ENCODE measurements at places on chromosomes 11 and 22.

DNA sequence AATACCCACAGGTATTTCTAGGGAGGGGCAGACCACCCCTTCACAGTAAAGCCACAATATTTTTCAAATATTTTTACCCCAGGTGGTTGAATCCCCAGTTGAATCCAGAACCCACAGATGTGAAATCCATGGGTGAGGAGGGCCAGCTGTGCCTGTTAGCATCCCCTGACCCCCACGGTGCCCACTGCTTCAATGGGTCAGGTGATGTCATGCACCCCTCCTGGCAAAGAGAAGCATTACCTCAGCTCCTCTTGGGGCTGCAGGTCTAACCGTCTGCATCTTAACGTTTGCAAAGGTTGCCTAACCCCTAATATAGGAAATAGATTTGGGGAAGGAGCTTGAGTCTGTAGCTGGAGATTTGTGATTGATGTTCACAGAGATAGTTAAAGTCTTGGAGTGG, 24.7 kb upstream of the IL17RA start:
- DNase-seq, result no peak

DNA sequence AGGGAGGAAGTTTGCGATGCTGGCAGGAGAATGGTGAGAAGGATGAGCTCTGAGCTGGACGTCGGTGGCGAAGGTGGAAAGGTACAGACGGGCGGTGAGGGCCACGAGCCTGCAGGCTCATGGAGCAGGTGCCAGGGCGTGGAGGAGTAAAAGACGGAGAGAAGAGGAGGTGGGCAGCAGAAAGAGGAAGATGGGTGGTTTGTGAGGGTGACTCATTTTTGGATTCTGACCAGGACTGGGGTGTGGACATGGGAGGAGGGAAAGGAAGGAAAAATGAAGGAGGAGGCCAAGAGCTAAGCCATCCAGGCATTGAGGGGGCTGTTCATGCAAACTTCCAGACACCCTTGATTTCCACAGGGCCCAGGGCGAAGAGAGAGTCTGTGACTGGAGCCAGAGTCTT, 3.5 kb downstream of the ZDHHC24 start:
- no peak for DNase-seq

DNA sequence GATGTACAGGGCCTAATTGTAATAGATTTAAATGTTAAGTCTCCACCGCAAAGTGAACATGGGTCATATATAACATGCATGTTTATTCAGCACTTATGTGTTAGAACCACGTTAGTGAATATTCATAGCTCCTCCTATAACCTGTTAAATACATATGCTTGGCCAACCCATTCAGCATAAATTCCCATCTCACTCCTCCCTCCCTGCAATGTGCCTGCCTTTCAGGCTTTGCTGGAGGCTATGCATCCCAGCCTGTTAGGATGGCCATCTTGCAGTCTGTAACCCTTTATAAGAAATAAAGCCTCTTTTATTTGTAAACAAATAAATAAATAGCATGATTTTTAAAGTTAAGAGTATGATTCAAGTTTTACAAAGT, 1.7 kb upstream of the OOSP4A start:
- DNase-seq, result no peak

DNA sequence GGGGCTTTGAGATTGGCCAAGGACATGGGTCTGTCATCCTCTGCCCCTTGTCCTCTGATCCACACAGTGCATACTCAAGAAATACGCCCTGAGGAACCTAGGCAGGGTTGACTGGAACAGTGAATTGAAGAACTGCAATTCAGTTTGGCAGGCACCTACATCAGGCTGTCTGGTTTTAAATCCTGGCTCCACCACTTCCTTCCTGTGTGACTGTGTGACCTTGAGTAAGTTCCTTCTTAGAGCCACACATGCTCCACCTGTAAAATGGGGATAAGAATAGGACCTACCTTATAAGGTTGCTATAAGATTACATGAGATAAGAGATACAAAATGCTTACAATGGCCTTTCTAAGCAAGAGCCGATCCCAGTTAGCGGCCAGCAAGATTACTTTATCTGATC, 15.8 kb upstream of the TCF20 start:
- DNase-seq, result no peak

DNA sequence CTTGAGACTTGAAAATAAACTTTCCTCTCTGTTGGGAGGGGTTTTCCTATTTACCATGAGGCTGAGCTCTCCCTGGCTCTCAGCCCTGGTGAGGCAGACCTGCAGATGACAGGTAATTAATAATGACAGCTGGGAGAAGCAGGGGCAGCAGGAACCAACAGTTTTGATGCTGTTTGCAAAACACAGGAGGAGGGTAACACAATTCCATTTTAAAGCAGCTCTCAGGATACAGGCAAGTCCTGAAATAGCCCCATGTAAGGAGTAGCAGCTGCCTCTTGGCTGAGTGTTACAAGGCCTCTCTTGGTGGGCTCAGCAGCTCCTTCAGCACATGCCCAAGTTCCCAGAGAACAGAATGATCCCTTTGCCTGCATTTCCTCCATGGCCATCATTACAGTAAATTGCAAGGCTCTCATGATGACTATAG, 13.3 kb downstream of the PARVA start:
- DNase-seq, result no peak

GRCh38 chr11:1371836-1372465, 17.8 kb upstream of the BRSK2 start:
- DNase-seq, result no peak

DNA sequence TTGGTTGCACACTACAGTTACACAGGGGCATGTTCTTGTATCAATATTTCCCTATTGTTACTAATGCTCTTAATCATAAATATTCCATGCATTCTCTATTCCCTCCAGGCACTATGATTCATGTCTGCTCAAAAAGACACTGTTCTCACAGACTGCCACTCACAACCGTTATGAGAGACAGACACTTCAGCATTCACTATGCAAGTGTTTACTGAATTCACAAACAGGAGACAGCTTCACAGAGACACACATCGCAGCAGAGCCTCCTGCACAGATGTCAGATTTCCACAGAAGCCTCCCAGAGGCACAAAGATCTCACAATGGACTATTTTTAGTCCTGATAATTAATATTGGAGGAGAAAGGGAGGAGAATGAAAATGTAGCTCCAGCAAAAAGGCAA, 930.4 kb downstream of the OPCML start:
- DNase-seq, result no peak

- no peak for DNase-seq
These were observed 541.9 kb upstream of the ANO5 start for GRCh38 chr11:21650961-21651360.

DNA sequence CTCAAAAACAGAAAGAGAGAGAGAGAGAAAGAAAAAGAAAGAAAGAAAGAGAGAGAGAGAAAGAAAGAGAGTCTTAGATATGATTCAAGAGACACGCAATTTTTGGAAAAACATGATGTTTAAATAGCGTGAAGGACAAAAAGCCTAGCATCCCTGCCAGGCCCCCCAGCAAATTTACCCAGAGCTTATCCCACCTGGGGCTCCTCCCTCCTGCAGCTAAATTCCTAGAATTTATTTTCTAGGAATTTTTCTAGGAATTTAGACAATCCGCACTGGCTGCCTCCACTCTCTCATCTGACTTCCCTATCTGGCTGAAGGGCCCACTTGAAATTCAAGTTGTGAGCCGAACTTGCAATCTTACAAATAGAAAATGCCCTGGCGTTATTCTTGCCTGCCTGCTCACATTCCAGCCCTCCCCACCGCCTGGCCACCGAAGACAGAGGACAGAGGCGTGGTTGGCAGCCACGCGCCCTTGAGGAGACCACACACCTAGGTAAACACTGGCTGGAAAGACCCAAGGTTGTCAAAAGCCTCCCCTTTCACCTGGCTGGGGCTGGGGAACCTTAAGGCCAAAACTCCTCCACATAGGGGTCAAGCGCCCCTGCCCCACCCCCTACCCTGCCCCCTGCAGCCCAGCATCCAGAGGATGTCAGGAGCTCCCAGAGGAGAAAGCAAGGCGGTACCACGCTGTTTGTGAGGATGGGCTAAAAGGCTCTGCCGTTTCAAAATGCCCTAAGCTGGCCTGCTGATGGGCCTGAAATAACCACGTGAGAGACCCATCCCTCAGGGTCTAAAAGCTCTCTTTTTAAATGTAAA, 42.2 kb downstream of the AHNAK start:
- DNase-seq, result no peak

DNA sequence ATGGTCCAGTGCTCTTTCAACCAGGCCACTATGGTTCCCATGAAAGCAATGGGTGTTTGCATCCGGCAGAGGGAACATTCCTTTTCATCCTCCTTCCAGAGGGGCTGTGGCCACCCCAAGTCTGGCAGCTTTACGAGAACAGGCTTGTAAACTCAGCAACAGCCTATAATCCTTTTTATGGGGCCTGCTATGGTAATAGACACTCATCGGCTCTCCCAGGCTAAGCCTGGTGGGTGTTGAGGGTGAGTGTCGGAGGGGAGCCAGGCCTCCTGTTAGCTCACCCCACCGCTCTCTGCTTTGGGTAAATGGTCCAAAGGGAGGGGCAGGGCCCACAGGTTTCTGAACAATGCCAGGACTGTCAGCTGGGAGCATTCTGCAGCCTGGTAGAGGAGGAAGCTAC, 111.6 kb upstream of the CD82 start:
- no peak for DNase-seq

GRCh38 chr11:133718238-133718637, 127.1 kb downstream of the SPATA19 start:
- DNase-seq, result no peak

DNA sequence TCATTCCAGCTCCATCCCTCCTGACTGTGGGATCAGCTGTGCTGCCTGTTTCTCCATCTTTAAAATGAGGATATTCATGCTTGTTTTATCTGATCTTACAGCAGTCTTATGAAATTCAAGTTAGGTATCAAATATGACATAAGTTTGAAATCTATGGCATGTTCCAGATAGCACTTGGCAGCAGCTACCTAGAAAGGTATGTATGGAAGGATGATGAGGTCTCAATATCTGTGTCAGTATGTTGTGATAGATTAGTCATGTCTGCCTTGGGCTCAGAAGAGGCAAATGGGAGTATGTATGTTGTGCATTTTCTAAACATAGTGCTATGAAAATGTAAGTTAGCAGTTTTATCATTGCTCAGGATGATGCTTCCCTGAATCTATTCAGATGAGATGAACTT, 122.1 kb downstream of the NAV2 start:
- DNase-seq, result no peak

- DNase-seq, result no peak
These were observed 44.5 kb downstream of the BCR start for GRCh38 chr22:23224846-23225245.

GRCh38 chr22:49827853-49828598, at the start of gene BRD1:
BRD1 (minus strand) TSS chr22:49827873; CDS start chr22:49824317, 3,556 bp downstream.
- no peak for DNase-seq

DNA sequence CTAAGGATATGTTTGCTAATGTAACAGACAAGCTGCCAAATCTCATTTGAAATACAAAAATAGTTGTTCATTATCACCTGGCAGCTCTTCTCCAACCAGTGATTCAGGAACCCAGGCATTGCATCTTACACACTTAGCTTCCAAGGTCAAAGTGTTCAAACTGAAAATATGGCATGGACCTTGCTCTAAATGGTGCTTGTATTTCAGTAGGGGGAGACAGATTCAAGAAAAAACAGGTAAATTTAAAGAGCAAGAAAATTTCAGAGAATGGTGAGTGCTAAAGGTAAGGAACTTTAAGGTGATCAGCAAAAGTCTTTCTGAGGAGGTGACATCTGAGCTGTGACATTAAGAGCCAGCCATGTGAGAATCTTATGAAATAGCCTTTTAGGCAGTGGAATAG, 82.8 kb upstream of the E2F8 start:
- no peak for DNase-seq

DNA sequence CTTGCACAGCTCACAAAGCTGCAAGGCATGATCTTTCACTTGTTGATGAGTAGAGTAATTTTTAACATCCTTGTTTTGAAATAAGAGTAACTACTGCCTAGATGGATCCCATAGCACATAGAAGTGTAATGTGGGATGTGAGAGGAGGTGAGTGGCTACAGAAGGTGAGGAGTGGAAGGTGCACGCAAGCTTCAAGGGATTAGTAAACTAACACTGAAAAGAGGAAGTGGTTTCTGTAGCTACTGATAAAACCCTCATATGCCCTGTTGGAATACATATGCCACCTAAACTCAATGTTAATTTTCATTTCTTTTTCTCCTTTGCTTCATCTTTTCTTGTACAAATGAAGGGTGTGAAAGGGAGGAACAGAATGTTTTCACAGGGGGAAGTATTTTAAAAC, 22.0 kb upstream of the CTSC start:
- no peak for DNase-seq

GRCh38 chr11:111019451-111019850, 226.1 kb upstream of the POU2AF2 start:
- no peak for DNase-seq

DNA sequence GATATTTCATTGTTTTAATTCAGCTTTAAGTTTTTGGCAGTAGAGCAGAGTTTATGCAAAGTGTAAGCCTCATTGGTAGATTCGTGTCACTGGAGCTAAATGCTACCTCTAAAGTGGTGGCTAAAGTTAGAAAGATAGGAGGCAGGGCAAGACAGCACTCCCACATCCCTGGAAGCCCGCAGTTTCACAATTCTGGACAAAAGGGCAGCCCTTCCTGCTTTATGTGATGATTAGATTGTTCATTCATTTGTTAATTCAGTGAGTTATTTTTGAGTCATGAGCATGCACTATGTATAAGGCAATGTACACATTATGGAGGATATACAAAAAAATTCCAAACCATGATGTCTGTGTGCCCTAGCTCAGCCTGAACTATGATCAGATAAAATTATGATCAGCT, 52.1 kb upstream of the EIF3M start:
- DNase-seq, result no peak

- no peak for DNase-seq
These were observed 43.2 kb downstream of the MACROD1 start for GRCh38 chr11:64122411-64123410.

GRCh38 chr22:43090130-43090789, 1.1 kb upstream of the TTLL1 start:
- no peak for DNase-seq

- no peak for DNase-seq
These were observed at the start of gene BCR for GRCh38 chr22:23180301-23180892. BCR (plus strand) TSS chr22:23180509; CDS start chr22:23180961, 452 bp downstream.

- no peak for DNase-seq
These were observed 1.8 kb upstream of the LGALS12 start for GRCh38 chr11:63504054-63504453.

DNA sequence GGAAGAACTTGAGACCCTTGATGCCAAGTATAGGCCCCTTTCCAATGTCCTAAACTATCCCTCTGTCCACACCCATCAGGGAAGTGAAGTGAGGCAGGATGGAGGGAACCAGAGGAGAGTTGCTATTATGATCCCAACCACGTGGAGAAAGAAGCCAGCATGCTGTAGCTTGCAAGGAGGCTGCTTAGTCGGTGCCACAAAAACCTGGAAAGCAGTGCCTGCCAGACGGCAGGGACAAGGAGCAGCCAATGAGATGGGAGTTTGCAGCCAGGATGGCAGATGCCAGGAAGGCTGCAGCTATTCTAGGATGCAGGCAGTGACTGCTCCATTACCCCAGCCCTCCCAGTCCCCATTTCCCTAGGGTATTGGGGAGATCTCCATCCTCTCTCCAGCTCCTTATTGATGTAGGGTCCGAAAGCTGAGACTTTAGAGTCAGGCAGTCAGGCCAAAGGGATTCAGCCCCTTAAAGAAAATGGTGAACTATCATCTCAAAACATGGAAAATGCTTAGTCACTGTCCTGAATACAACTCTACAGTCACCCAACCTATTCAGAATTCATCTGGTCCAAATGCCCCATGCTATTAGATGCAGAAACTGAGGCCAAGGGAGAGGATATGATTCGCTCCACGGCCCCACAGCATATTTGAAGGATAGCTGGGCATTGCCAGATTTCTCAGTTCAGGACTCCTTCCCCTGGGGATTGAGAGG, 18.4 kb upstream of the LRRC55 start:
- no peak for DNase-seq

Measured in cortex of kidney (tissue), 1 donor.